SK-N-DZ (cell line): ENCODE measurements at places on chromosomes 3 and 15.

DNA sequence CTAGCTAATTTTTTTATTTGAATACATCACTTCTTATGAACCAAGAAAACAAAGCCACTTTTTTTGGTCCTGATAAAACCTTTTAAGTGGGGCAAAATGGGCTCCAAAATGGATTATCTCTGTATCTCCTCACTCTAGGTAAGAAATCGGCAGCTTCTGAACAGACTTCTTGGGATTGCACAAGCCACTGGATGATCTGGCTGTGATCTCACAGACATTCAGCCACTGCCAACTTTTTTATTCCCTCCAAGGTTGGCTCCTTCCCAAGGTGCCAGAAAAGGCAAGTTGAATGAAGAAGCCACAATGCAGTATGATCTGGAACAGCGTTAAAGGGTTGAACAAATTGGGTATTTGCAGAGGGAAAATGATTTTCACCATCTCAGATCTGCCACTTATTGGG, 73.2 kb downstream of the PRICKLE2 start:
- DNase-seq = no peak

GRCh38 chr3:66039590-66039887, 821 bp upstream of the MAGI1 start:
- DNase-seq = peak; percentile 27

- DNase-seq = no peak
These were observed 14.5 kb downstream of the TIPARP start for GRCh38 chr3:156688632-156689452.

DNA sequence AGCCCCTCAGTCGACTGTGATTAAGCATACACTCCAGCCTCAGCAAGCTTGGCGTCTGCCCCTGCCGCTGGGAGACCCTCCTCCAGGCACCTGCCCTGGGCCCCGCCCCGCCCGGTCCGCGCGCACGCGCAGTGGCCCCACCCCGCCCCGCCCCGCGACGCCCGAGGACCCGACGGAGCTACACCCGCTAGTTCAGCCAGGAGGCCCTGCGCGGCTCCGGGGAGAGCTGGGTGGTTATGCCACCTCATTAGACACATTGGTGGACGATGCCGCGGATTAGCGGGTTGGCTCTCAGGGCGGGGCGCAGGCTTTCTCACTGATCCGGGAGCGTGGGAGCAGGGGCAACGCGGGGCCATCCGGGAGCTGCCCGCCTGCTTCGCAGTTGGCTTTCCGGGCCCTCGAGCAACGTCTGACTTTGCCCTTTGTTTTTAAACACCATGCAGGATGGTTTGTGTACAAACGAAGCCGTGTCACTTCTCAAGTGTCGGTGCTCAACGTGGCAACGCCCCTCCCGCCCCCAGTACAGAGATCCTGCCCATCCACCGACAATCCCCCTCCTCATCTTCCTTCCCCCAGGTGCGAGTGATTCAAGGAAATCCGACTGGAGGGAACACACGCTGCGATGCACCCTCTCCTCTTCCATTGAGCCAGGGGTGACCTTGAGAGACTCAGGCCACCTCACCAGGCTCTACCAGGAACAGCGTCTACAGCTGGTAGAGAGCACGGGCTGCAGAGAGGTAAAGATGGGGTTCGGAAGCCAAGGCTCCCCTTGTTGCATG, 109.3 kb downstream of the SHQ1 start:
- peak; percentile 37 for DNase-seq

DNA sequence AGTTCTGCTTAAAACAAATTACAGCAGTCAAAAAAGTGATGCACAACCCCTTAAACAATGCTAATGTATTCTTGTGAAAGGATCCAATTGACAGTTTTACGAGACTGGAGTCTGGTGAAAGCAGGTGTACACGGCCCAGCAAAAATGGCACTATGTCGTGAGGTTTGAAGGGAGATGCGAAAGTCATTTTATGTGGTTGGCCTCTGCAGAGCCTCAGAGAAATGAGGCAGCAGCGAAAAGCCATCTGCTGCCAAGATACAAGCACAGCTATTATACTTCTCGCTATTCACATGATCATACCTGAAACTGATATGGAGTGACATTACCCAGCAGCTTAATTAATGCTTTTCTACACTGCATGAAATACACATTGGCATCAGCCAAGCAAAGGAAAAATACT, 36.4 kb downstream of the MECOM start:
- peak; percentile 49 for DNase-seq

DNA sequence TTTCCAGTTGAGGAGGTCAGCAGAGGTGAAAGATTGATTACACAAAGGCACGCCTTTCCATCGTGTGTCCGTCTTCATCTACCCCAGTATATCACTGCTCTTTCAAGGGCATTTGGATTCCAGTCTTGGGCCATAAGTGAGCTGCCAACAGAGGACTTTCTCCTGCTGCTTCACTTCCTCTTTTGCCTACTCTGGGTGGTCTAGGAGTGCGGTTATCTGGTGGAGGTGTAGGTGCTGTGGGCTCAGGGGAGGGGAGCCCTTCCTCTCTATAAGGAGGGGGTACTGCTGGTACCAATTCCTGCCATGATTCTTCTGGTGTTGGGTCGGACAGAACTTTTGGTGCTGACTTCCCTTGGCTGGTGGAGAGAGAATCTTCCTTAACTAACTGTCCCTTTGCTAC, 83.1 kb upstream of the VEPH1 start:
- no peak for DNase-seq

GRCh38 chr15:42392309-42393024, 33.2 kb downstream of the CAPN3 start:
- DNase-seq = no peak

- no peak for DNase-seq
These were observed 2.8 kb downstream of the EFHB start for GRCh38 chr3:19931180-19931692.

- DNase-seq = no peak
These were observed 4.4 kb downstream of the PAK6 start for GRCh38 chr15:40243126-40243810.

- DNase-seq = no peak
These were observed 1.4 kb downstream of the CIB2 start for GRCh38 chr15:78129751-78130287.

DNA sequence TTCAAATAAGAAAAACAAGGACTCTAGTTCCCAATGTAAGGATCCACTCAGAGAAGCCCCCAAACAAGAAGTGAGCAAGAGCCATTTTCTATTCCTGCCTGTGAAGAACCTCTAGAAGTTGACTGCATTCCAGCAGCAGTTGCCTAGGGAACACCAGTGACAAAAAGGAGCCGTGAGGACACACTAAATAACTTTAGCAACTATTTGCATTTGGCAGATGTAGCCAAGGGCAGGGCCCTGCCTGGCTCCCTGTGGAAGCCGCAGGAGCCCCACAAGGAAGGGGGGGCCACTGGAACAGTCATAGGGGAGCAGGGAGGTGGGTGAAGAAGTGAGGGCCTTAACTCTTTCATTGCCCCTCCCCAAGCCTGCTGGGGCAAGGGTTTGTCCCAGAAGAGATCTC, 470.2 kb upstream of the PROK2 start:
- DNase-seq = no peak

GRCh38 chr15:75059607-75060006, 36.2 kb downstream of the PPCDC start:
- DNase-seq = no peak

GRCh38 chr15:29062179-29062591, 176.4 kb downstream of the APBA2 start:
- DNase-seq = no peak

DNA sequence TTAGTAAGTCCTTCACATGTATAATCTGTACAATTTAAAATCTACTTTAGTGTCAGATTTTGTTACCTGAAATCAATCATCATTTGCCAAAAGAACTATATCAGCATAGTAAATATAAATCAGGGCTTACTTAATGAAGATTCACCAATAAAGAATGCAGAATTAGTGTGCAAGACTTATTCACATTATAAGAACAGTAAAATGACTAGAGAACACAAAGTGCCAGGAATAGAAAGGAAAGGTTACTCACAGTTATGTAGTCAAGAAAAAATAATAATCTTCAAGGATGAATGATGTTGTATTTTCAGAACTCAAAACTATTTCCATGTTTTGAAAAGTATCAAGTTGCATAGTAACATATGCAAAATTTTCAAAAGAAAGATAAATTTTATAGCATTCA, 891.9 kb downstream of the ROBO1 start:
- no peak for DNase-seq

GRCh38 chr3:73432023-73432705, 192.6 kb downstream of the PDZRN3 start:
- peak; percentile 55 for DNase-seq

- no peak for DNase-seq
These were observed 325.3 kb upstream of the ADAMTS9 start for GRCh38 chr3:65013053-65013452.

DNA sequence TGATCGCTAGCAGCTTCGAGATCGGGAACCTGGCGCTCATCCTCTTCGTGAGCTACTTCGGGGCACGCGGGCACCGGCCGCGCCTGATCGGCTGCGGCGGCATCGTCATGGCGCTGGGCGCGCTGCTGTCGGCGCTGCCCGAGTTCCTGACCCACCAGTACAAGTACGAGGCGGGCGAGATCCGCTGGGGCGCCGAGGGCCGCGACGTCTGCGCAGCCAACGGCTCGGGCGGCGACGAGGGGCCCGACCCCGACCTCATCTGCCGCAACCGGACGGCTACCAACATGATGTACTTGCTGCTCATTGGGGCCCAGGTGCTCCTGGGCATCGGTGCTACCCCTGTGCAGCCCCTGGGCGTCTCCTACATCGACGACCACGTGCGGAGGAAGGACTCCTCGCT, 62.5 kb downstream of the SLCO3A1 start:
- DNase-seq = no peak

DNA sequence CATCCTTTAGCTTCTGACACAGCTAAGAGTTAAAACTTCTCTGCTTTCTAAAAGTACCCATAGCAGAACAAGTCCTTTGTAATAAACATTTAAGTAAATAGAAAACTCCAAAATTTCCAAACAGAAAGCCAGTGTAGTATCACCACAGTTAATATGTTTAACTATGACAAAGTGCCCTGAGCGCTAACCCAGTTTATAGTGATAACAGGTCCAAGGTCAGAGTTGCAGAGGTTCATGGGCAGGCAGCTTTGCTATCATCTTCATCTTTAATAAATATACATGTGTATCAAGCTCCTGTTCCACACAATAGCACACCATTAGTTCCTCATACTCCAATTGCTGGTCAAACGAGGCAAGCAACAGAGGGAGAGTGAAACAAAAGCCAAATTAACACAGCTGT, 12.4 kb upstream of the TOP2B start:
- DNase-seq = no peak

- DNase-seq = no peak
These were observed 151.8 kb downstream of the KCNAB1 start for GRCh38 chr3:156271995-156272719.

GRCh38 chr3:194718079-194718478, 32.4 kb downstream of the FAM43A start:
- no peak for DNase-seq

DNA sequence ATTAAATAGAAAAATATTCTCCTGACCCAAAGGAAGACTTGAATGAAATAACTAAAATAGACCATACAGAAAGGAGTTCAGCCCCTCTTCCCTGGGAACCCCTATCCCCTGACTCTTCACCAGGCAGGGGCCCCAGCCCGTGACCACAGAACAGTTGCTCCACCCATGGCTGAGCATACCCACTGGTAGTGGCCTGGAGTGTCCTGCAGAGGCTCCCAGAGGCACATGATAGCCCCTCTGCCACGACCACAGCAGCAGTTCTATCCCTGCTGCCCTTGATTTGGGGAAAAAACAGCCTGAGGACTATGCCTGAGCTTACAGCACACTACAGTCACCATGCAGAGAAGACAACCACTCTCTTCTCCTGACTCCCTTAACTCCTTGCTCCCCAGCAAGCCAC, 31.8 kb downstream of the TTC14 start:
- peak; percentile 13 for DNase-seq

DNA sequence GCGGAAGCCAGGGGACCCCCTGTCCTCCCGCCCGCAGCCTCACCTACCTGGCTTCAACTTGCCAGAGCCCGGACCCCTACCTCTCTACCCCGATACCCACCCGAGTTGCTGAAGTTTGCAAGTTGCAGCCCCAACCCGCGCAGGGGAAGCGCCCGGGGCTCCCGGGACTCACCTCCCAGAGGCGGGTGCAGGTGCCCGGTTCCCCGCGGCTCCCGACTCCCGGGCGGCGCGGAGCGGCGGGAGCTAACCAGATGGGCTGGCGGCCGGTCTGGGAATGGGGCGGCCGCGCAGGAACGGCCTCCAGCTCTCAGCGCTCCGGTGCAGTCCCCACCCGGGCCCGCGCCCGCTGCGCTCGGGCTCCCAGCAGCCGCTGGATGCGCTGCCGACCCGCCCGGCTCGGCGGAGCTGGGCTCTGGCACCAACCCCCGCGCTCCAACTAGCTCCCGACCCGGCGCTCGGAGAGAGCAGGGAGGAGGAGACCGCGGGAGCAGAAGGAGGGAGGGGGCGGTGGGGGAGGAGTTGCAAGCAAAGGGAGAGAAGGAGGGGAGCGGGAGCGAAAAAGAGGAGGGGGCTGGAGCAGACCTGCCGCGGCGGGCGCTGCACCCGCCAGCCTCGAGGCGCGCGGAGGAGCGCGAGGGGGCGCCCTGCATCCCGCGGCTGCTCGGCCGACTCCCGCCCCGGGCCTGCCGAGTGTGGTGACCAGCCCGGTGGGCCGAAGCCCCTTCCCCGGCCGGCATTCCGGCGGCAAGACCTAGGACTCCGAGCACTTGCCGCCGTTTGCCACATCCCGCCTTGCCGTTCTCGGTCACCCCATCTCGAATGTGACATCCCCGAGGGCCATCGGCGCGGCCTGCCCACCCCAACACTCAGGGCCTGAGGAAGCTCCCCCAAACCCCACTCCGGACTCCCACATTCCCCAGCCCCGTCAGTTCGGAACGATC, at the start of gene SEMA5B:
TSS of gene SEMA5B (minus strand) at position 472 of the 941 bp plus-strand sequence. CDS start 66,500 bp downstream, outside the sequence.
- DNase-seq = peak; percentile 82

GRCh38 chr3:108046247-108046646, 44.6 kb downstream of the CD47 start:
- DNase-seq = no peak

GRCh38 chr3:33699275-33699674, 18.8 kb downstream of the CLASP2 start:
- no peak for DNase-seq

DNA sequence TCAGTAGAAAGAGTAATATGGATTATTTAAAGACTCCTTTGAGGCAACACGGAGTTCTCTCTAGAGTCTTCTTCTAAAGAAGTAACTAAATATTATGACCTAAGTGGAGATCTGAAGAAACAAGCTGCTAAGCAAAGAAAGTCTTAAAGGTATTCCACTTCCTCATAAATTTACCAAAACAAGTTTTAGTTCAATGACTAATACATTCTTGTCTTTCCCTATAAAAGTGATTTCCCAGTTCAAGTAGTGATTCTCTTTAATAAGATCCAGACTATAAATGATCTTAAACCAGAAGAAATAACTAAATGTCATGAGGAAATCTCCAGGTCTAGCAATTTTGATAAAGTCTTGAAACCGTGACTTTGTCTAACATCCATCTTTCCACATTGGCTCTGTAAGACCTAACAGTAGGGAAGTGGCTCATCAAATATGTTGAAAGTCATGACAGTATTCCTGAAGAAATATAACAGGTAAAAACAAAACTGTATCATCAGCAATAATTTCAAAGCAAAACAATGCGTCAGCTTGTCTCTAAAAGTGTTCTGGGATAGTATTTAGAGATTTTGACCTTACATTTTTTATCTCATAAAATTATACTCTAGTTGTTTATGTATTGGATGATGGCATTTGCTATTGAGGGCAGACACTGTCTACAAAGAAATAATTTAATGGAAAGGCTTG, 51.8 kb upstream of the NEDD4 start:
- no peak for DNase-seq
